Stimulated activated CD8-positive, alpha-beta memory T cell treated with anti-CD3 and anti-CD28 coated beads, Interleukin-4, amount 100 ng/mL, for 1 hour (primary cell): ENCODE measurements at places on chromosomes 5 and 9.

- no peak for DNase-seq
Measured at GRCh38 chr9:68778635-68779034, 73.6 kb downstream of the PIP5K1B start.

GRCh38 chr9:546235-546634, 295.3 kb upstream of the DMRT1 start:
- DNase-seq, result no peak

DNA sequence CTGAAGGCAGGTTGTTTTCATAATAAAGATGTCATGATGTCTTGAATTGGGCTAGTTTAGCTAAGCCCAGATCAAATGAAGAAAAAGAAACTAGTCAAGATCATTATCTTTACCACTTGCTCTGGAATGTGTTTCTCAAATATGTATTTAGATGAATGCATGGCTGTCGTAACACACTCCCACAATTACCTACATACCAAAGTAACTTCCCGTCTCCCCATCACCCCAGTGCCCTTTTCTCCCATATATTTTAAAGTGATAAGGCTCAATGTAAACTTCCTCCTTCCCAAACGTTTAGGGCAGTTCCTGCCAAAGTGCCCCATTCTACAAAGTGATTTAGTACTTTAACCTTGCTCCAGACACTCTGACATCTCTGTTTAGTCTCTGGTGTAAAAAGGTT, 61.4 kb downstream of the SLC1A3 start:
- DNase-seq, result no peak

DNA sequence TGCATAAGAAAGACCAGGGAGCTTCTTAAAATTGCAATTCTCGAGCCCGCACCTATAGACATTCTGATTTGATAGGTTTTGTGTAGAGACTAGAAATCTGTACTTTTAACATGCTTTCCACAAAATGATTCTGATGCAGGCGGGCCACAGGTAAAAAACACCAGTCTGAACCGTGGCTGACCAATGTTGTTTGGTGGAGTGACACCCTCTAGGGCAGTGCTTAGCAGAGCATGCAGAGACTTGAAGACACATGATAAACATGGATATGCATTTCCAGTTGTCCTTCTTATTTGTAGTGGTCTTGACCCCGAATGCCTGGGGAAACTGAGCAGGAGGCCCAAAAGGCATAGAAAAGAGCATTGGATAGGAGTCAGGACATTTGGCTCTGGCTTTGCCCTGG, 10.5 kb upstream of the COL15A1 start:
- no peak for DNase-seq

DNA sequence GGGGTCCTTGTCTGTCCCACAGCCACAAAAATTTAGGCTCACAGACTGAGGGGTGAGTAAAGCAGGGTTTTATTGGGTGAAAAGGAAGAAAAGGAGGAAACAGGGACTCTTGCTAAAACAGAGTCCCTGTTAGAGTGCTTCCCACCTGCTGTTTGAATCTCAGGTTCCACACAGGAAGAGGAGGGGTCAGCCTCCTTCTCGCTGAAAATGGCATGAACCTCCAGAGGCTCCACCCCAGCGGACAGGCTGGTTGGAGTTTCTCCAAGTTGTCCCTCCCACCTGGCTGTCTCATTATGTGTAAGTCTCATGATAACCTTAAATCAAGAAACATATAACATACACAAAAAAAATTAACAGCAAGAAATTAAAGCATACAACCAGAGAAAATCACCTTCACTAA, 28.3 kb upstream of the UHRF2 start:
- no peak for DNase-seq

DNA sequence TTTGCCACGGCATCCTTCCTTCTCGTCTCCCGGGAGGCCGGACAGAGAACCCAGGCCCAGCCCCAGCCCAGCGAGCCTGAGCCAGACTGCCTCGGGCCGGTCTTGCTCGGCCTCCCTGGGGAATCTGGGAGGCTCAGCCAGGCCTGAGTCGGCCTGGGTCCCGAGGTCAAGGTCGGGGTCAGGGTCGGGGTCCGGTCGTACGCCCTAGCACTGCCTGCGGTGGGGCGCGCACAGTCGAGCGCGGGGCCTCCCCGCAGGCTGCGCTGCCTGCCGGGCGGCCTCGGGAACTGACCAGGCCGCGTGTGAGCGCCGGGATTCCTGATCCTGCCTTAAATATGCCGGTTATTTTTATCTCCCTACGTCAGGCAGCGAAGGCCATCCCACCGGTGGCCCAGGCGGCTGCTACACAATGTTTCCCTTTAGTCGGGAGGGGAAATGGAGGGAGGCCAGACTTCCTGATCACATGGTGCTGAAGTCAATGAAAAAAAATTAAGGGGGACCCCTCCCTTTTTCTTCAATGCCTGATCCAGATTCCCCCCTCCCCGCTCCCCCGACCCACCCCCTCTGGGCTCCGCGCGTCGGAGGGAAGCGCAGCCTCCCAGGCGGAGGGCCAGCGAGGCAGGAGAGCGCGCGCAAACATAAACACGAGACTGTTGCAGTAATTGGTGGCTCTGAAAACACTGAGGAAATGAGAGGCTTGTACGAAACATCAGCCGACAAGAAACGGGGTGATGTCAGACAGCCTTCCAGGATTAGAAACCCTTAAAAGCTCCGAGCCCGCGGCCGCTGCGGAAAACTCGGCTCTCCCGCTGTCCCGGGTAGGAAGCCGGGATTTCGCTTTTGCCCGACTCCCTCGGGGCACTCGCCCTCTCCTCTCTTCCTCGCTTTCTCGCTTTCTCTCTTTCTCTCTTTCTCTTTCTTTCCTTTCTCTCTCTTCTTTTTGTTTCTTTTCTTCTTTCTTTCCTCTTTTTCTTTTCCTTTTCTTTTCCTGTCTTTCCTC, 148.2 kb upstream of the KLF4 start:
- no peak for DNase-seq

- no peak for DNase-seq
Measured at GRCh38 chr5:154679501-154679900, 75.7 kb upstream of the LARP1 start.

- no peak for DNase-seq
Measured at GRCh38 chr9:109901201-109901600, 121.2 kb downstream of the PALM2AKAP2 start.

GRCh38 chr9:113381909-113382411, 5.2 kb upstream of the HDHD3 start:
- DNase-seq, result no peak

DNA sequence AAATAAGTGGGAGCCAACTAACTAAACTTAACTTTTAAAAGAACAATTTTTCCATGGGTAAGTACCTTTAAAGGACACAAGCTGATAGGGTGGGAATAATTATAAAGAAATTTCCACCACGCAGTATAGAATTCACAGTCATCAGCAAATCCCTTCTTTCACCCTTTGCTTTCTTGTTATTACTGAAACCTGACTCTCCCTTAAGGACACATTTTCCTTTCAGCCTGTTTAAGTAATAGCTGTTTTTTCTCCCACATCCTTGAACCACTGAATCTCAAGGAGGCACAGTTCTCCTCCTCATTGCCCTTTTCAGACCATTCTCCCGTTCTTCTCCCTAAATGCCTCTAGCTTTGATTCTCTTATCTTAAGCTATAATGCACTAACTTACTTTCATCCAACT, 6.3 kb downstream of the C5orf15 start:
- no peak for DNase-seq

GRCh38 chr5:14660833-14661232, 3.7 kb upstream of the OTULIN start:
- DNase-seq, result no peak

DNA sequence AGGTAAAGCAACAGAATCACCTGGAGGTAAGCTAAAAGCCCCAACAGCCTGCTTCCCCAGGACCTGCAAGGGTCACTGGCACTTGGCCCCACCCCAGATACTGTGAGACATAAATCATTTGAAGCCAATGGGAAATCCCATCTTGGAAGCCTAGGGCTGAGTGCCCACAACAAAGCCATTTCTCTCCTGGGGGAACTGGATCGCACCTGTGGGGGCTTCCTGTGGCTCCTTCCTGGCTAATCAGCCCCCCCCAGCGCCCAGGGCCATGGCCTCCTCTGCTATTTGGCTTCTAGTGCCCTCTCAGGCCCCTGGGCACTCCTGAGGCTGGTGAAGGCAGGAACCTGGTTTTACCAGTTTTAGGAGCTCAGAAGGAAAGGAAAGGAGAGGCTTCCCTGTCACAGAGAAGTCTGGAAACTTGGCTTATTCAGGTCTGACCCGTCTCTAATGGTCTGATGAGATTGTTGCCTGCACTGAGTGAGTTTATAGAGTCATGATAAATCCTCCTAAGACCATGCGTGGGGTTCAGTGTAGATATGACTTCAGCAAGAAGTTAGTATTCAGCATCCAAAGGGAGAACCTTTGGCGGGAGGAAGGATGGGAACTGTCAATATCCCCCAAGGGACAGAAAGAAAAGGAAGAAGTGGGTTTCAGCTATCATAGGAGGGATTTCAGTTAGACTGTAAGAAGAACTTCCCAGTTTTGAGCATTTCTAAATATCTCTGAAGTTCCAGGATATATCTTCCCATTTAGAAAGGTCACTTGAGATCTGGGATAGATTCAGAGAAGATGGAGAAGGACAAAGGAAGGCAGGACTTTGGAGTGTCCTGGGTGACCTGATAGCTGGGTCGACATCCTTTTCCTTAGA, 1.2 kb downstream of the KCNMB1 start:
- DNase-seq, result no peak

DNA sequence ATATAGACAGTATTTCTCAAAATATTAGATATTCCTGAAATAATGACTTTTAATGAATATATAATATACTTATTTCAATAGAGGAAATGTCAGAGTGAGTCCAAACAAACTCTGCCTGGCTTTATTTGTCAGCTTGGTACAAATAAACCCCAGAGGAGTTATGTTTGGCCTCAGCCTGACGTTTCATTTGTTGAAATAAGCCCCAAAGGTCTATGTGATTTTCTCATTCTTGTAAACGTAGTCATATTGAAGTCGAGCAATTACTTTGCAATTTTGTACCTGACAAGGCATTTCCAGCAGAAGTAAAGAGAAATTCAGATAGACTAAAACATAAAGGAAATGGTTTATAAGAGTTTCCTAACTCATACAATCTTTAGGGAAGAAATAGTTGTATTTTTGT, 57.9 kb downstream of the MCCC2 start:
- DNase-seq, result no peak

DNA sequence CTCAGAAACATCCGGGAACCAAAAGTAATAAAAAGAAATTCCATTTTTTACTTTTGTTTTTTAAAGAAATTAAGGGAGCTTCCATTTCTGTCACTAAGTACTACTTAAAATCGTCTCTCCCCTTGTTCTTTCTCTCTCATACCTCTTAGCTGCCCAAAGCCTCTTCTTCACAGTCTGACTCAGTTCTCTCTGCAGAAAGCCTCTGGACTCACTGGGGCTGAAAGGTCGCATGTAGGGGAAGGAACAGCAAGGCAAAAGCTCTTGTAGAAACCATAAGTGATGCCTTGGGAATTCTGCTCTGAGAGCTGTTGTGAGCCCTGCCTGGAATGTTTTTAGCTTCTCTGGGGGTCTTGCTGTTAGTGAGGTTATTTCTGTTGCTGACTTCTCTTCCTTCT, 100.8 kb upstream of the RANBP3L start:
- no peak for DNase-seq

GRCh38 chr9:81552581-81552991, 136.8 kb downstream of the TLE1 start:
- DNase-seq, result no peak

DNA sequence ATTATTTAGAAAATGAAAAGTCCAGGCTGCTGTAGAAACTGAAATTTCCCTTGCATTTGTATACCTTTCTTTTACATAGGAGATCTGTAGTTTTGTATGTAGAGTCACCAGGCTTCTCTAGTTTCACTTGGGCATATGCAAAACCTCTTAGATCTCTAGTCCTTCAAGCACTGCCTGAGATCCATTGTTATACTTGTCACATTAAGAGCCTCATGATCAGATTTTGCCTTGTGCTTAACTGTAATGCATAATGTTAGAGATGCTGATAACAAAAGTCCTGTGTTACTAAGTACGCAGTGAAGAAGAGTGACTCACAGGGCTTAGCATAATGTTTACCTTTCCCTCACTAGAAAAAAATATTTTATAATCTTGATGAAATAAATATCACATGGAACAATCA, 250.2 kb downstream of the CYLC2 start:
- DNase-seq, result no peak

GRCh38 chr5:151002250-151002649, 18.1 kb upstream of the GPX3 start:
- DNase-seq, result no peak

GRCh38 chr9:87342743-87343142, 154.9 kb upstream of the DAPK1 start:
- DNase-seq, result no peak

DNA sequence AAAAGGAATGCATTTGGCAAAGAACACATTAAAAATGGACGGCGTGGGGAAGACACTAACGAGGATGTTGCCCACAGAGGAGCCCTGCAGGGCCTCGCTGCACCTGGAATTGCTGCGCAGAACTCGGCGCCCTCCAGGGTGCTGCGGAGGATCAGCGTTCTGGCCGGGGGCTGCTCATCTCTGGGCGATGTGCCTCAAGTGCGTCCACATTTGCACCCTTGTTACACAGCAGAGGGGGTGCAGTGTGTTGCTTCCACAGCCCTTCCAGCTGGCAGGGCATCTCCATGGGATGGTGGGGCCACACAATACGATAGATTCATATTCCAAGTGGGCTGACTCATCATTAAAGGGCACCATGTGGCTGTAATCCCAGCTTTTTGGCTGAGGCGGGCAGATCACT, 63.1 kb downstream of the AK8 start:
- no peak for DNase-seq

- no peak for DNase-seq
Measured at GRCh38 chr5:148248894-148249293, 10.6 kb downstream of the MARCOL start.

GRCh38 chr5:114838937-114839336, 330.8 kb downstream of the TRIM36 start:
- no peak for DNase-seq

GRCh38 chr5:123916345-123917121, 404.6 kb downstream of the CSNK1G3 start:
- no peak for DNase-seq

DNA sequence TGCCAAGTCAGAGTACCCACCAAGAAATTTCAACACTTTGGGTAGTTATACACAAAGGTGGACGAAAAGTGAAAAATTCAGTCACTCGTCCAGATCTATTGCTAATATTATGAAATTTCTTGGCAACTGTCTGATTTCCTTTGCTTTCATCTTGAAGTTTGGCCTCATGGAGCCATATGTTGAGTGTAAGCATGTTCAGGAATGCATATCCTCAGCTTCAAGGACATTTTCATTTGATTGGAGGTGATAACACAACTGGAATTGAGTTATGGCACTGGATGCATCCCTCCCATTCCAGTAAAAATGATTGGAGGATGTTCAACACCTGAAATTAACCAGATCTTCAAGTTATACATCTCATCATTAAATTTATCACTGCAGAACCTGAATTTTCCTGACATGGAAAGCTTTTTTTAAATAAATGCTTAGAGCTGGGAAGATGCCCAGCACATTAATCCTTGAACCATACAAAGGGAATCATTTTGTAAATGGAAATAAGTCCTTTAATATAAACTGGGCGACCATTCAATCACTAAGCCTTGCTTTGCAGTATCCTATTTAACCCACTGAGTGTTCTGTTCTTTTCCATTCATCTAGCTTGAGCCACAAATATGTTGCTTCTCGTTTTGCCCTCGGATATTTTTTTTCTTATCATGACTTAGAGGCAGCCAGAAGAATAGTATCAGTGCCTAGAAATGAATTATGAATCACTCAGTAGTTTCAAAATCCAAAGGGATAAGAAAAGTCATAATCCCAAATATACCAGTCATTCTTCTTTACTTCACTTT, 273.7 kb upstream of the PIK3R1 start:
- DNase-seq, result no peak

- no peak for DNase-seq
Measured at GRCh38 chr5:131488463-131488862, 146.6 kb downstream of the RAPGEF6 start.

GRCh38 chr5:15525703-15526275, 25.8 kb downstream of the FBXL7 start:
- no peak for DNase-seq
